ENCODE measurements at places on chromosomes 7 and 10.

- DNase-seq = no peak
Observed at GRCh38 chr7:158021836-158022235, 565.8 kb downstream of the PTPRN2 start.

- peak; percentile 36 for DNase-seq
Observed at GRCh38 chr7:148699782-148700629, 1.3 kb downstream of the CUL1 start.

DNA sequence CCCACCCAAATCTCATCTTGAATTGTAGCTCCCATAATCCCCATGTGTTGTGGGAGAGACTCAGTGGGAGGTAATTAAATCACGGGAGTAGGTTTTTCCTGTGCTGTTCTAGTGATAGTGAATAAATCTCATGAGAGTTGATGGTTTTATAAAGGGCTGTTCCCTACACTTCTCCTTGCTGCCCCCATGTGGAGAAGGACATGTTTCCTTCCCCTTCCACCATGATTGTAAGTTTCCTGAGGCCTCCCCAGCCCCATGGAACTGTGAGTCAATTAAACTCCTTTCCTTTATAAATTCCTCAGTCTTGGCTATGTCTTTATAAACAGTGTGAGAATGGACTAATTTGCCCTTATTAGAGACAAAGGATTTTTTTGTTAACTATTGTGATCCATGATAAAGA, 48.5 kb upstream of the MKX start:
- DNase-seq = peak; percentile 25

GRCh38 chr7:23055582-23056178, 41.8 kb upstream of the HYCC1 start:
- DNase-seq = peak; percentile 77

- no peak for DNase-seq
Observed at GRCh38 chr10:47223236-47223635, 76.8 kb upstream of the GDF10 start.

- DNase-seq = no peak
Observed at GRCh38 chr7:101935521-101936141, 118.2 kb downstream of the CUX1 start.

- DNase-seq = peak; percentile 66
Observed at GRCh38 chr7:91242097-91242844, 22.0 kb upstream of the FZD1 start.
